ENCODE measurements at places on chromosomes 1 and 21.

- DNase-seq, result no peak
Measured at GRCh38 chr1:32361308-32361673, 994 bp downstream of the FAM229A start.

- no peak for DNase-seq
Measured at GRCh38 chr1:244150071-244150470, 99.0 kb downstream of the ZBTB18 start.

DNA sequence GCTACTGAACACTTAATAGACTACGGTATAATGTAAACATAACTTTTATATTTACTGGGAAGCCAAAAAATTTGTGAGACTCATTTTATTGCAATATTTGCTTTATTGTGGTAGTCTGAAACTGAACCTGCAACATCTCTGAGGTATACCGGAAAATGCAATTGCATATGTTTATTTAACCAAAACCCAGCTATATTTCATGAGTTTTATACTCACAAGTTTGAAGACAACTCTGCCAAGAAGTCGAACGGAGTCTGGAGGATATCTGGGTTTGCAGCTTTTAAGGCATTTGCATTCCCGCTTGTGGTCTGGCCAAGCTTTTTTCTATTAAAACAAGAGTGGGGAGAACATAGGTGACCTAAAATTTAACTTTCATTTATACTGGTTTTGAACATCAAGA is 171.9 kb downstream of the SMYD3 start:
- no peak for DNase-seq

GRCh38 chr1:176786274-176786673 is 323.3 kb downstream of the PAPPA2 start:
- DNase-seq, result no peak

DNA sequence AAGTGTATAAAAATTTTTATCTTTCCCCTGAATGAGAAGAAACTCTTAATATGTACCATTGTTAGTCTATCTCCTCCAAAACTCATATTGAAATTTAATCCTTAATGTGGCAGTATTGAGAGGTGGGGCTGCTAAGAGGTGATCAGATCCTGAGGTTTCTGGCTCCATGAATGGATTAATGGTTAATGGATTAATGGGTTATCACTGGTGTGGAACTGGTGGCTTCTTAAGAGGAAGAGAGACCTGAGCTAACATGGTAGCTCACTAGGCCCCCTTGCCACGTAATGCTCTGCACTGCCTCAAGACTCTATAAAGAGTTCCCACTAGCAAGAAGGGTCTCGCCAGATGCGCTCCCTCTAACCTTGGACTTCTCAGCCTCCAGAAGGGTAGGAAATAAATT is 70.6 kb upstream of the ZBTB18 start:
- no peak for DNase-seq

DNA sequence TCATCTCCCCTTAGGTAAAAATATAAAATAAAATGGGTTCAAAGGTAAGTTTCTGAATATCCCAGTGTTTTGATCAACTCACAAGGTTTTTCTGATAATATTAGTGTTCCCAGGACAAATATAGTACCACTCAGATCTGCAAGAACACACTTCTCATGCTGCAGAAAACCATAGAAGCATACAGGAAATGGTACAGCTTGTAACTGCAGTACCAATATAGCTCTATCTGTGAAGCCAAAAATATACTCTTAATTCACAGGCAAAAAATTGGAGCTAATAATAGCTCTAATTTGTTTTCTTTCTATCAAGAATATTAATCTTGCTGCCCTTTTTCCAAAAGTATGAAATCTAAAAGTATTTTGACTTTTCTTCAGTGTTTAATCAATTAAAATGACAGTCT is 13.2 kb downstream of the VPS45 start:
- no peak for DNase-seq

GRCh38 chr21:36627242-36627641 is 71.7 kb upstream of the SIM2 start:
- no peak for DNase-seq

- no peak for DNase-seq
Measured at GRCh38 chr1:246703581-246703980, 20.6 kb upstream of the SCCPDH start.

GRCh38 chr1:41891199-41891896 is 27.4 kb downstream of the HIVEP3 start:
- peak; percentile 28 for DNase-seq

GRCh38 chr1:114152508-114153260 is 985 bp downstream of the SYT6 start:
- DNase-seq, result peak; percentile 10

DNA sequence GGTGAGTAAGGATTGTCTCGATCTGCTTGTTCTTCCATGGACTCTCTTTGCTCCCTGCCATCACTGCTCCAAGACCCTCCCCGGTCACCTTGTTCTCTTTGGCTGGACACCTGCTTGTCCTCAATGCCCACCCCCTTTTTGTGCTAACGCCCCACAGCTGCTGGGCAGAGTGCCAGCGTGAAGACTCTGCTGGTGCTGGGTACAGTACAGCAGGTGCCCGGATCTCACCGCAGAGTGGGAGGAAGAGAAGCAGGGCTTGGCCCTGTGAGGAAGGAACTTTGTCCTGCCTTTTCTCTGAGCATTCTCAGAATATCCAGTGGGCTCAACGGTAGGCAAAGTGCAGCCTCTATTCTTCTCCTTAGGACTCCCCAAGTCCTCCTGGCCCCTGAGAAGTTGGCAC is 90.1 kb downstream of the PLXNA2 start:
- DNase-seq, result no peak

DNA sequence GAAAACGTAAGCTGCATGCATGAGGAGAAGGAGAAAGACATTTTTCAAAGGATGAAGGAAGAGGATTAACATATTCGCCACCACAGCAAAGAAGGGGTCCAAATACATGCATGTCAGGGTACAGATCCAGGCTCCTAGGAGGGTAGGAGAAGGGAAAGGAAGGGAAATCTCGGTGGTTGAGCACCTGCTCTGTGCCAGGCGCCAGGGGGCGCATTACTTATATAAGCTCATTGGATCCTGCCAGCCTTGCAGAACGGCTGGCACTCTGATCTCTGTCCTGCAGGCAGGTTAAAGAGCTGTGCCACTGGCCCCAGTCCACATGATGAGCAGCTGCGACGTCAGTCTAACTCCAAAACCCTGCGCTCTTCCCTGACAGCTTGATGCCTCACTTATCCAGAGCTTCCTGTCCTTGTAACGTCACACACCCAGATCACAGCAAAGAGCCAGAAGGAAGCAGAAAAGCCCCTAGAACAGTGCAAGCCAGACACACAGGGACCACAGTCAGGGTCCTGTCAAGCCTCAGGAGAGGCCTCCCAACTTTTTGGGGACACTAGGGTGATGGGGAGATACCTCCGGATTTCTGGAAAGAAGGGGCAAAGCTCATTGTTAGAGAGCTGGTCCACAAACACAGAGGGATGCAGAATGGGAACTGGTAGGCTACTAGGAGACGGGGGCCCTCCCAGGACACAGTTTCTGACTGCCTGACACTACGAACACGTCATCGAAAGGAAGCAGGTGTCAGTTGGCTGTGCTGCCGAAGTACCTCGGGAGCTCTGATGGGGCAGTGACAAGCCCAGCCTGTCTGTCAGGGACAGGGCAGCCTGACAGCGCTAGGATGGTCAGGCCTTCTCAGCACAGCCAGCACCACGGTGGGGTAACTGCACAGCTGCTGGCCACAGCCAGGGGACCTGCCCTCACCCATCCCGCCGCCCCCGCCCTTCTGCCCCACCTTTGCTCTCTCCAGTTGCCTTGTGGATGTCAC is 99.1 kb downstream of the BEND5 start:
- peak; percentile 32 for DNase-seq

DNA sequence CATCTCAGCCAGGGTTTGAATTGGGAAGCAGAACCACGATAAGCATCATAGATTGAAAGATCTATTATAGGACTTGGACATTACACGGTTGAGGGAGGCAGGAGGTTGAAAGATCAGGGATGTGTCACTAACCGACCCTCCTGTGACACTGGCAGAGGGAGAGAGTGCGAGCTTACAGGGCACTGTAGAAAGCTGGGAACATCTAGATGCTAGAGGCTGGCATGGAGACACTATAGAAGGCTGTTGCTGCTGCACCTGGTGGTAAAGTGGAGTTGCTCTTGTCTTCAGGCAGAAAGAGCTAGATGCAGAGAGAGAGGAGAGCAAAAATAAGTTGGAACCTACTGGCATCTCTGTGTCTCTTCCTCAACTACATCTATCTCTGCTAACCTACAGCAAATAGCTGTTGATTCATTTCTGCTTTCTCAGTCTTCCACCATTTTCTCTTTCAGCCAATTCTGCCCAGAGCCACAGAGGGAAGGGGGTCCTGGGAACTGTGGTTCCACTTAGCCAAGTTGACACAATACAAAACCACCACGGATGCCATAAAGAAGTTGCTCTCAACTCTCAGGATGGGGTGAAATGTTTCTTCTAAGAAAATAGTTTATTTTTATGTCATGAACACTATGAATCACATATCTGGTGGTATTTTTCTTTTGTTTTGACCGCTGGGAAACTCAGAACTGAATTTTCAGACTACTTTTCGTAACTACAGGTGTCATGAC is 155.9 kb downstream of the ZNF281 start:
- DNase-seq, result no peak

- DNase-seq, result no peak
Measured at GRCh38 chr1:85189120-85189519, 11.7 kb downstream of the SYDE2 start.

DNA sequence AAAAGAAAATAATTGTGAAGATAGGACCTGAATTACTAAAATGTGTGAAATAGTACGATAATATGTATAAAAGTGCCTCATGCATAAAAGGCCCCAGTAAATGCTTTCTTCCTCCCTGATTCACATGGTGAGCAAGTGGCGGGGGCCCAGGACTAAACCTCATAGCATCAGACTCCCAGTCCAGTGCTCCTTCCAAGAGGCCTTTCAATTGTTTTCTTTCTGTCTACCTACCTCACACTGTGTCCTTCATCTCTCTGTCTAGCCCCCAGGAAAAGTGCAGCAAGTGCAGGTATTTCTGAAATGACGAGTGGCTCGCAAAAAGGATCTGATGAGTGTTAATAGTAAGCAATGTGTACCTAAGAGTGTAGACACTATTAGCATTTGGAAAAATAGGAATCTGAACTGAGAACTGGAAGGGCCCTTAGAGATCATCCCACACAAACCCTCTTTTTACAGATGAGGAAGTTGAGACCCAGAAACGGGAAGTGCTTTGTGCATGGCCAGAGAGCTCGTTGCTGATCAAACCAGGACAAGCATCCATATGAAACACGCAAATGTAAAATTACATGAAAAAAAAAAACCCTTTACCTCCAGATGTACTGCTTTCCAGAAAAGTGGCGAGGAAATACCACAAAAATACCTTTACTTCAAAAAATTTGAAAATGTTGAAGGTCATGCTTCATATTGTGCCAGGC is 118.2 kb upstream of the HOOK1 start:
- DNase-seq, result no peak

GRCh38 chr1:197691816-197692215 is 83.5 kb downstream of the DENND1B start:
- DNase-seq, result no peak

- DNase-seq, result no peak
Measured at GRCh38 chr1:186672131-186672530, 8.1 kb downstream of the PTGS2 start.

DNA sequence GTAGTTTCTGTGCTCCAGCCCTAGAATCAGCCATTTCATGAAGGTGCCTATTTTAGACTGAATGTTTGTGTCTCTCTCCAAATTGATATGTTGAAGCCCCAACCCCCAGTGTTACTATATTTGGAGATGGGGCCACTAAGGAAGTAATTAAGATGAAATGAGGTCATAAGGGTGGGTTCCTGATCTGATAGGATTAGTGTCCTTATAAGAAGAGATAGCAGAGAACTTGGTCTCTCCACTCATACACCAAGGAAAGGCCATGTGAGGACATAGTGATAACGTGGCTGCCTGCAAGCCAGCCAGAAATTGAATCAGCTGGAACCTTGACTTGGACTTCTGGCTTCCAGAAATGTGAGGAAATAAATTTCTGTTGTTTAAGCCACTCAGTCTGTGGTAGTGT is 12.3 kb downstream of the RAVER2 start:
- DNase-seq, result no peak

- DNase-seq, result no peak
Measured at GRCh38 chr21:26513212-26513611, 59.9 kb downstream of the CYYR1 start.

DNA sequence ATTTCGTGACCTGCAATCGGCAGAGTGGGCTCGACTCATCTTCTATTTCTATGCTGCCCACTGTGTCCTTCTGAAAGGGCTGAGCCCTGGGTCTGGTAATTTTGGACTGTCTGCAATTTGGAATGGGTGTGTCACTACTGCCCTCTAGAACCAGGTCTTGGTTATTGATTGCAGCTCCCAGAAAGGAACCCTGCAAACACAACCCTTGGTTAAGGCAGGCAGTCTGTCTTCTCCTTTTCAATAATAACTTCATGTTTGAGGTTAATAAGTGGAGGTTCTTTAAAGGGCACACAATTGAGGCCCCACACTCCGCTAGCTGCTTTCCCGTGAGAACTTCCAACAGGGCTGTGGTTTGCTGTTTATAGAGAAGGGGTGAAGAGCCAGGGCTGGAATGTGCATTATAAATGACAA is 79.9 kb upstream of the LYST start:
- no peak for DNase-seq

DNA sequence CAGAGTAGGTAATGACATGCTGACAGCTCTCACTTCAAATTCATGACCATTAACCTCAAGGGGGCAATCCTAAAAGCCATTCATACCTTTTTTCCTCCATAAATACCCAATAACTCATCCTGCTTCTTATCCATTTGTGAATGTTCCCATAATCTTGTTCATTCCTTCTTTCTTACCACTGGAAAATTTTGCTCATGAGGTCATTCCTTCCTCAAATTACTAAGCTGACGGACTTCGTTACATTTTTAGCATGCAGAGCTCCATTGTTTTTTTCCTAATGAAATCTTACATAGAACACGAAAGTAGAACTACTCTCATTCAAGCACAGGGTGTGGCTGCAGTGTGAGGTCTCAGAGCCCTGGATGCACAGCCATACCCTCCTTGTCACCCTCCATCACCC is 276.5 kb upstream of the DPYD start:
- no peak for DNase-seq

DNA sequence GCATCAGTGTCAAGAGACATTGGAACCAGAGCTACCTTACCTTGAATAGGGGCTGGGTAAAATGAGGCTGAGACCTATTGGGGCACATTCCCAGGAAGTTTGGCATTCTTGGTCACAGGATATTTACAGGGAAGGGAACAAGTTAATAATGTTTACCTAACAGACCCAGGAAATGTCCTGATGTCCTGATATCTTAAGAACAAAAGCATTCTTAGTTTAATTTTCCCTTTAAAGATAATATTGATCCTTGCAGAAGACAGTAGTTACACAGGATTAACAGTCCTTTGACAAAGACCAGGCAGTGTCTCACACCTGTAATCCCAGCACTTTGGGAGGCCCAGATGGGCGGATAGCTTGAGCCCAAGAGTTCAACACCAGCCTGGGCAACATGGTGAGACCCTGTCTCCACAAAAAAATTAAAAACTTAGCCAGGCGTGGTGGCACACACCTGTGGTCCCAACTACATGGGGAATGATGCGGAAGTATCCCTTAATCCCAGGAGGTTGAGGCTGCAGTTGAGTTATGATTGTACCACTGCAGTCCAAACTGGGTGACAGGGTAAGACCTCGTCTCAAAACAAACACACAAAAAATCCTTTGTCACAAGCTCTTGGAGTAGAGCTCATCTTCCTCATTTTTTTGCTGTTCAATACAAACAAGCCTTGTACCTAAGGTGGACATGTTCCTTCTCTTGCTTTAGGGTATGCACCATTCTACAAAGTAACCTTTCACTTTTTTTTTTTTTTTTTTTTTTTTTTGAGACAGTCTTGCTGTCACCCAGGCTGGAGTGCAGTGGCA is 1.3 kb upstream of the TOMM20 start:
- no peak for DNase-seq

Data from stimulated activated CD4-positive, alpha-beta T cell treated with anti-CD3 and anti-CD28 coated beads, Interleukin-12 subunit alpha, Interleukin-12 subunit beta, amount 100 ng/mL, for 24 hours (primary cell).